Activated T-helper 2 cell treated with anti-CD3 and anti-CD28 coated beads, Interferon-gamma antibody, Interleukin-2, Interleukin-4, amounts not matched to agents 10 μg/mL and 5 μg/mL and 100 μg/mL, durations not matched to agents 14 hours and 24 hours and 36 hours (primary cell): ENCODE measurements at places on chromosomes 7 and 10.

- no peak for DNase-seq
Measured at GRCh38 chr10:44312401-44312800, 72.5 kb downstream of the CXCL12 start.

DNA sequence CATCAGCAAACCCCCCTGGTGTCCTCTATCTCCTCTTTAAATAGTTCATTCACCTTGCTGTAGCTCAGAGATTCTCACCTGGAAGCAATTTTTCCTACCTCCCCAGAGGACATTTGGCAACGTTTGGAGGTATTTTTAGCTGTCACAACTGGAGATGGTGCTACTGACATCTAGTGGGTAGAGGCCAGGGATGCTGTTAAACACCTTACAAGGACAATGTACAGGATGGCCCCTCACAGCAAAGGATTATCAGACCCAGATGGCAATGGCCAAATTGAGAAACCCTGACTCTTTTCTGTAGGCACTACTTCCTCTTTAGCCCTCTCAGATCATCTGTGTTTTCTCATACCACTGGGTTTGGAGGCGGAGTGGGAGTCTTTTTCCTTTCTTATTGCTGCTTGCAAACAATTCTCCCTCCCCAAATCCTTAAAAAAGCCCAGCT lies 13.2 kb upstream of the TRA2A start:
- no peak for DNase-seq

DNA sequence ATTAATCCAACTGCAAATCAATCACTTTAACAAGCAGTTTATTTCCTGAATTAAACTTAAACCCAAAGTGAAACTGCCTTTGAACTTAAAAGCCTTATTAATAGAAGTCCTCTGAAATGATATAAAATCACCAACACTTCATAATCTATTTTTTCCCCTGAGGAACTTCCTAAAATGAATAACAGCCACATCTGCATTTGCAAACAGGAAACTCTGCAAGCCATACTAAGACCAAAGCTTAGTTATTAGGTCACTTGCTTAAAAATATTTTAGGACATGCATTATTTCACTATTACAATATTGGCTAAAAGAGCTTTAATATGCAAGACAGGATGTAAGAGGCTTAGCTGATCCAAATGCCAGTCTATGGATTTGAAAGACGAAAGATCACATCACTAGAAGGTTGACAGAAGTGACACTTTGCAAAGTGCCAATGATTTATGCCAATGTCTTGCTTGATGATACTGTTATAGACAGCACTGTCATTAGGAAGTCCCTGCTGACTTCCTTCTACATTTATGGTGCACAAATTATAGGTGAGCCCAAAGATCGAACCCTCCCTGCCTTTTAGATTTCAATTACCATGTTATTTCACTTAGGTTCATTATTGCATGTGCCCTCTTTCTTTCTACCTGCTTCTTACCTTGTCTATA lies 99.9 kb upstream of the SKAP2 start:
- DNase-seq = no peak

- DNase-seq = no peak
Measured at GRCh38 chr7:87596696-87597095, 4.0 kb downstream of the ABCB1 start.

DNA sequence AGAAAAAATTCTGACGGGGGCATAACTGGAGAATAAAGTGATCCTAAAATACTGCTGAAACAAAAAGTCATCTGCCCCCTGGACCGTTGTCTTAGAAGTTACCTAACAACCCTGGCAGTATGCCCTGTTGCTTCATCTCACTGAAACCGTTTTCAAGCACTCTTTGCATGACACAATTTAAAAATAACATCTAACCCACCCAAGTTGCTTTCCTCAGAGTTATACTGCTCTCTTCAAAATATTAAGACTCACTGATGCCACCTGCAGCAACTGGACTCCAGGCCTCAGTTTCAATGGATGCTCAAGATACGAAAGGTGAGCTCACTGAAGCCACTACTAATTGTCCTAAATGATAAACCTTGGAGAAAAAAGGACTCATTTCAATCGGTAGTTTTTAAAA lies 57.4 kb downstream of the CDK6 start:
- no peak for DNase-seq

- DNase-seq = no peak
Measured at GRCh38 chr10:124026589-124026939, 66.8 kb downstream of the CHST15 start.

GRCh38 chr10:120473593-120473992 lies 16.6 kb downstream of the PLPP4 start:
- DNase-seq = no peak

DNA sequence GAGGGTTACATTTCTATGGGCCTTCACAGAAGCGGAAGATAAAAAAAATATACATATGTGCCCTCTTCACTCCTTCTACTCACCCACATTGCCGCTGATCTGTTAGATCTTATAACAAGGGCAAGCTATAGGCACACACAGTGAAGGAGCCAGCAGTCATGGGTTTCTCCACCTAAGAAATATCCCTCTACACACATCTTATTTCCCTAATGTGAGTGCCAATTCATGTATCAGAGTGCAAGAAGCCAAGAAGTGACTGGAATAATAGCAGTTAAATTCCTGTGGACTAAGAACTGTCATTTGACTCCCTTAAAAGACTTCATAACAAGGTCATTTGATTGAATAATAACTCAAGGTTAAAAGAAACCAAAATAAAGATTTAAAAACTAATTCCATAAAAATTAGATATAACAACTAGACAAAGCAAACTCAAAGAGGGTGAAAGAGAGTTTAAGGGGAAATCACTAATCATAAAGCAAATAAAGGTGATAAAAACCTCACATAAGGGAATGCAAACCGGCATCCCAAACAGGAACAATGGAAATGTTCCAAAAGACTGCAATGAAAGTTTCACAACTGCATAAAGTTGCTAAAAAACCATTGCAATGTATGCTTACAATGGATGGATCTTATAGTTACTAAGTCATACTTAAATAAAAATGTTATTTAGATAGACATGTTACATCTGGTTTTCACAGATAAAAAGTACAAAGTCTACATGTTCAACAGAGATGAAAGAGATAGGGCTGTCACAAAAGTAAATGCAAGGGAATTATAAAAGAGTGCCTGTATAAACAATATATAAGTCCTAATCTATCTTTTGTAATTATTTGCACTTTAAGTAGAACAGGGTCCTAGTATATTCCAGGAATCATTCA lies 42.8 kb downstream of the ARHGAP21 start:
- DNase-seq = no peak

DNA sequence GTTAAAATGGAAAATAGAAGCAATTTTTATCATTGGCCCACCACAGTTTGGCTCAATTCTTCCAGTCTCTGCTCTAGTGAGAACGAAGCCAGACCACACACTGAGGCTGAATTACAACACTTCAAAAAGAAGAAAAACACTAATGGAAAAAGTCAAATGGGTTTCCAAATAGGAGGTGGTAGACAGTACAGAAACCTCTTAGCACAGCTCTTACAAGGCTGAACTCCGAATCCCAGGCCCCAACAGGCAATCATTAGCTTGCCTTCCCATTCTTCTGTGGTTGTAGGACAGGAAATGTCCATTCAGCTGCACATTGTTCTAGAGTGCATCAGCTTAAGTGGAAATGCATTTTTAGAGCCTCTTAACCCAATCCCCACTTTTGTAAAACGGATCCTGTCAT lies 115.1 kb upstream of the MEOX2 start:
- no peak for DNase-seq

DNA sequence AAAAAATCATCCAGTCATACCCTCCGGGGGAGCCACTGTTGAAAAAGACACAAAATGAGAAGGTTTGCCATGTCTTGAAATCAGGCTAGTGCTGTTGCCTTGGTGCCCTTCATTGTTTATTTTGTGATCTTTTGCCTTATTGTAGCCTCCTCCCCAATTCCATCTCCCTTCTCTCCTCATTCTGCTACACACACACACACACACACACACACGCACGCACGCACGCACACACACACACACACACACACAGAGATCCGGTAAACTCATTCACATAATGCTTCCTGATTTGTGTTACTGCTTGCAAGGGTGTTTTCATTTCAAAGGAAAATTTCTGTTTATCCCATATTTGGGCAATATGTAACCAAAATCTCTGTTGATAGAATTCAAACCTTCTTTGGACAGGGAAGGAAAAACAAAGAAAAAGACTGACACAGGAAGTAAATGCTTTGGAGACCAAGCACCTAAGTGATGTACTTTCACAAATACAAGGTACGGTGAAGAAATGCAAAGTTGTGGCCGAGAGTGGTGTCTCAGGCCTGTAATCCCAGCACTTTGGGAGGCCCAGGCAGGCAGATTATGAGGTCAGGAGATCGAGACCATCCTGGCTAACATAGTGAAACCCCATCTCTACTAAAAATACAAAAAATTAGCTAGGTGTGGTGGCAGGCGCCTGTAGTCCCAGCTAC lies 141.1 kb upstream of the CDK13 start:
- no peak for DNase-seq

- no peak for DNase-seq
Measured at GRCh38 chr10:86377797-86378146, 11.2 kb upstream of the GRID1 start.

DNA sequence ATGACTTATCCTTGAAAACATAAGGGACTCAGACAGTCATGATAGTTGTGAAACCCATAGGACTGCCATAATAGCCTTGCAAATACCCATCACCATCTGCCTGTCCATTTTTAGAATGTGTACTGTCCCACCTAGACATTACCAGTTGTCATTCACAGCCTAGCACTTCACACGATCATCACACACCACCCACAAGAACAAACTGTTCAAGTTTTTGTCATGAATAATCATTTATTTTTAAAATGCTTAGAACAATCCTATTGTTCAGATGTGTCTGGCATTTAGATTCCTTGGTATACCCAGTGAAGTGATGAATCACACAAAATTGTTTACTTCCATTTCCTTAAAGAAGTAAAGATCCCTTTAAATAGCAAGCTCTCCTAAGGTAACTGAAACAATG lies 46.6 kb downstream of the CCDC3 start:
- no peak for DNase-seq

GRCh38 chr10:106167946-106168345 lies 996.6 kb downstream of the SORCS1 start:
- DNase-seq = no peak

- DNase-seq = no peak
Measured at GRCh38 chr7:66474441-66474840, 154.2 kb upstream of the KCTD7 start.

DNA sequence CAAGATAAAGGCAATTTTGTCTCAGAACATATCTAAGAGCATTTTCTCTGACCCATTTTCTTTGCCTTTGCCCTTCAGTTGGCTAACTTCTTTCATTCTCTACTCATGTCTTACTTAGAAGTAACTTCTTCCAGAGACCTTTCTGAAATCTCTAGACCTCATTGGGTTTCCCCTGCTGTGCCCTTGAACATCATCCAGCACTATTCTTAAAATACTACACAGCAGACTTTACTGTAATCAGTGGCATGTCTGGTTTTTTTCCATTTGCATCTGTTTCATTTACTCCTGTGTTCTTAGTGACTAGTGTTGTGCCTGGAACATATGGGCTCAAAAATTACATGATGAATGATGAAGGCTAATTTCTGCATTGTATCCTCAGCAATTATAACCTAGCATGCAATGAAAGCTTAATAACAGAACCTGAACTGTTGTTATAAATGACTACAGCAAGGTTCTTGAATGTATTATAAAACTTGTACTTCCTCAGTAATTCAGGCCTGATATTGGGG lies 301.9 kb downstream of the CDK14 start:
- no peak for DNase-seq

DNA sequence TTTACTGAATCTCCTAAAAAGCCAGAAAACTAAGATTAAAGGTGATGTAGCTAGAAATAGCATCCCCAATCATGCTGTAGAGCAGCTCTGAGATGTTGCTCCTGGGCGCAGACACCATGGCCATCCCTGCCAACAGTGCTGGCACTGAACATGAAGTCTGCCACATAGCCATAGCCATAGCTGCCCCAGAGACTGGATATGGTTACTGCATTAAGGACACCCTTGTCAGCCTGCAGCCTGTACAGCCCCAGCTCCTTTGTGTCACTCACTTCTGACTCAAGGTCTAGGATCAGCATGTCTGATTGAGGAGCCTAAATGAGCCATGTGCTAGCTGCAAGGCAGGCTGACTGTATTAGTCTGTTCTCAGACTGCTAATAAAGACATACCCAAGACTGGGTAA lies 284.6 kb downstream of the RPS24 start:
- peak; percentile 3 for DNase-seq

DNA sequence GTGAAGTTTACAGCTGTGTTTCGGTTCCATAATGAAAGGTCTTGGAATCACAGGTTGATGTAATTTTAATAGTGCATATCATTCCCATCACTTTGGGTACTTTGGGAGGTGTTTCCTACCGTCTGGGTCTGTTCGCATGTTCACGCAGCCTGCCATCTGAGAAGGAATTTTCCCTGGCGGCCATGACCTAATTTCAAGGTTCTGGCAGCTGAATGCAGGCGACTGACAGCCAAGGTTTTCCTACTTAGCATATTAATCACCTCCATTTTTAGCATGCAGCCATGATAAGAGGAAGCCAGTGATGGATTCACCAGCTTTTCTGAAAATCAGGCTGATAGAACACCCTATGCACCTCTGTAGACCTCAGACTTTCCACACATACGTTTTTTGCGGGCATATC lies 319.1 kb upstream of the TMEM229A start:
- DNase-seq = no peak

- DNase-seq = no peak
Measured at GRCh38 chr10:46311501-46311951, 24.7 kb downstream of the ANTXRL start.

GRCh38 chr7:48094861-48095293 lies 5.8 kb downstream of the UPP1 start:
- no peak for DNase-seq

- no peak for DNase-seq
Measured at GRCh38 chr7:151686016-151686766, 166.5 kb upstream of the RHEB start.

GRCh38 chr7:4682621-4683042 lies 537 bp downstream of the FOXK1 start:
- peak; percentile 32 for DNase-seq

DNA sequence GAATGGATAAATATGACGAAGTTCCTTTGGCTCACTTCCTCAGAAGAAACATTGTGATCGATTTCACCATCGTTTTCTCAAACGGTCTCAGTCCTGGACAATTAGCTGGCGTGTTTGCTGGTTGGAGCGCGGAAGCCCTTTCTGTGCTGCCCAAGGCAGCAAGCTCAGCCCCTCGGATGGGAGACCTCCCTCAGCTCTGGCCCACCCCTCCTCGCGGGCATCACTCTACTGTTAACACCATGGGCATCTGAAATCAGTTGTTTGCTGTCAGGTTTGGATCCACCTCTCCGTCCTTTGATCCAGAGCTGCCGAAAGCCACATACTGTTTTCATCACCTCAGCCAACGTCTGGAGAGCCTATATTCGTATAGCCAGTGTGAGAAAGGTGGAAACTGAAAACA lies 68.2 kb downstream of the C10orf143 start:
- no peak for DNase-seq

- DNase-seq = no peak
Measured at GRCh38 chr10:100614429-100615095, 78.8 kb downstream of the HIF1AN start.

DNA sequence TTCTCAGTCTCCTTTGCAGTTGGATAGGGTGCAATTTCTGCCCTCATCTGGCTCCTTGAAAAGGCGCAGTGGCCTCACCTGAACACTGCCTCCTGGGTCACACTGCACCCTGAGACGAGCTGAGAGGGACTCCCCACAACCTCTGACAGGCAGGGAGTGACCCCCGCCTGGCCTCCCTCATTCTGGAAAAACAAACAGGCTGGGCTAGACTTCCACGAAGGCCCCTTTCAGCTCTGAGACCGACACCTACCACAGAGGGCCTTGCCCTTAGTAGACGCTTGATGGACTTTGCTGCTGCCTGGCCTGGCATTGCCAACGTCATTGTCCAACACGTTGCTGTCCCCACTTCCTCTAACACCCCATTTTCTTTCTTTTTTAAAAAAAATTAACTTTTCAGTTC lies 8.6 kb downstream of the FAM241B start:
- no peak for DNase-seq
